ENCODE measurements at places on chromosomes 6 and 20.

- H3K27me3 ChIP-seq = peaks cover 27% of the 10 kb centered on the region
- peaks cover 55% of the 10 kb centered on the region for H3K4me1 ChIP-seq
- peak overlapping the region; percentile 8 for H3K27ac ChIP-seq
- no peak for DNase-seq
- H3K4me3 ChIP-seq = no peak overlapping the region
These were observed 23.0 kb downstream of the SYNJ2 start for GRCh38 chr6:158004701-158005095.

- DNase-seq = no peak
- H3K4me3 ChIP-seq = no peak overlapping the region
- H3K27me3 ChIP-seq = peaks cover 4% of the 10 kb centered on the region
- peaks cover 5% of the 10 kb centered on the region for H3K36me3 ChIP-seq
- no peak overlapping the region for H3K27ac ChIP-seq
These were observed 35.6 kb downstream of the UTRN start for GRCh38 chr6:144320741-144321140.

DNA sequence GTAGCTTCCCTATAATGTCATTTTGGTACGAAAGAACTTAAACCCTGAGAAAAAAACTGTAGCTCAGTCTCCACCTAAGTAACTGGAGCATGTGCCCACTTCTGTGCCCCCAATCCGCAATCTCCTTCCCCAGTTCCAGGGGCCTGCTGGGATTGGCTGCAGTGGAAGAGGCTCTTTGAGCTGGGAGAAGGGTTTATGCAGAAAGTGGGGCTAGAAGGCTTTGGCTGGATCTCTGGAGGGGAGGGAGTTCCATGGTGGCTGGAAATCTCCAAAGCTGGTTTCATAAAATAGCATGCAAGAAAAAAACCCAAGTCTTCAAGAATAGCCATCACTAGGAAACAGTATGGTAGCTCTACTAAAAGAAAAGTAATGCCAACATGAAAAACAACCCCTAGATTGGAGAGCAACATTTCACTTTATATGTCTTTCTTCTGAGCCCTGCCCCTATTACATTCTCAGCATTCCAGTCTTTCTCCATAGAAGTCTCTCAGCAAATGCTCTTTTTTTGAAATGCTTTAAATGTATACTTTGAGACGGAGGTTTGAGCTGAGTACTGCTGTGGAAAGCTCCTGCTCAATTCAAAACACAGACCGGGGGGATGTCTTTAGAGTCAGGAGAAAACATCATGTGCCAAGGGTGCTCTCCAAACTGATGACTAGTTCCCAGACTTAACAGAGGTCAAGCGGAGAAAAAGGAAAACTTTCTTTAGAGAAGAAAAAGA, 36.0 kb upstream of the FOXO3 start:
- no peaks in the 10 kb centered on the region for H3K4me1 ChIP-seq
- no peaks in the 10 kb centered on the region for H3K27me3 ChIP-seq
- no peak overlapping the region for H3K4me3 ChIP-seq
- DNase-seq = no peak

- DNase-seq = no peak
- no peak overlapping the region for H3K27ac ChIP-seq
- no peak overlapping the region for H3K4me3 ChIP-seq
- no peaks in the 10 kb centered on the region for H3K27me3 ChIP-seq
These were observed 231.4 kb downstream of the PAX1 start for GRCh38 chr20:21936720-21937380.

- H3K4me3 ChIP-seq = no peak overlapping the region
- DNase-seq = no peak
- peaks cover 9% of the 10 kb centered on the region for H3K27me3 ChIP-seq
- H3K27ac ChIP-seq = no peak overlapping the region
- peaks cover 3% of the 10 kb centered on the region for H3K4me1 ChIP-seq
These were observed 61.6 kb downstream of the KCNB1 start for GRCh38 chr20:49420811-49421295.

- no peak overlapping the region for H3K4me3 ChIP-seq
- H3K27ac ChIP-seq = no peak overlapping the region
- no peaks in the 10 kb centered on the region for H3K36me3 ChIP-seq
- H3K4me1 ChIP-seq = no peaks in the 10 kb centered on the region
These were observed 89.6 kb upstream of the DOK5 start for GRCh38 chr20:54385746-54386145.

- H3K27me3 ChIP-seq = no peaks in the 10 kb centered on the region
- H3K27ac ChIP-seq = no peak overlapping the region
- H3K4me1 ChIP-seq = no peaks in the 10 kb centered on the region
These were observed 35.9 kb upstream of the PRL start for GRCh38 chr6:22332711-22333110.

DNA sequence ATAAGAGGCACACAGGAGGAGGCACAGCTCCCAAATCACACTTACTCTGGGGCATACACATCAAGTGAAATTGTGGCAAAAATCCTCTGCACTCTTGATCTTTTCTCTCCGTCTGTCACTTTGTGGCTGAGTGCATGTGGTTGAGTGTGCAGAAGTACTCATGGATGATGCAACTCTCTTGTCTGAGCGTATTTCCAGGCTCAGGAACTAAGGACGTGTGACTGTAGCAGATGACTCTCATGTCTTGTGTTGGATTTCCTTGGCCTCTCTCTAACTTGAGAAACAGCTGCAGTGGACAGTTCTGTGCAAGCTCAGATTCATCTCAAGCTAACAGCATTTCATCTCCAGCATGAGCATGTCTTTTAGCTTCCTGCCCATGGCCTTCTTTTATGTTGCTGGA, 245.4 kb upstream of the FLRT3 start:
- no peak overlapping the region for H3K4me3 ChIP-seq
- H3K27me3 ChIP-seq = no peaks in the 10 kb centered on the region
- H3K4me1 ChIP-seq = no peaks in the 10 kb centered on the region
- no peak for DNase-seq
- no peak overlapping the region for H3K27ac ChIP-seq
- H3K36me3 ChIP-seq = no peaks in the 10 kb centered on the region

DNA sequence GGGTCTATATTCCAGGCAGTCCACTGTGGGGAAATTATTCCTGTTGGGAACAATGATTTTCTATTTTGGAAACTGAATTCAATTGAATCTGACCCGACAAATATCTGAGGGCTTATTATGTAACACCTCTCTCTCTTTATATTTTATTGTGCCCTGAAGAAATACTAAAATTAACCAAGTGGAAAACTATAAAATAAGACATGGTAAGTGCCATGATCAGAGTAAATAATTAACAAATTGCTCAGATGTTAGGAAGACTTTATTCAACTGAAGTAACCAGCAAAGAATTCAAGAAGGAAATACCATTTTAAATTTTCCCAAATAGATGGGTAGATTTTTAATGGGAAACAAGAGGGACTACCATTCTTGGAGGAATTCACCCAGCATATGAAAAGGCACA, 632.9 kb downstream of the MAFB start:
- H3K36me3 ChIP-seq = no peaks in the 10 kb centered on the region
- H3K27ac ChIP-seq = no peak overlapping the region
- peaks cover 2% of the 10 kb centered on the region for H3K27me3 ChIP-seq

DNA sequence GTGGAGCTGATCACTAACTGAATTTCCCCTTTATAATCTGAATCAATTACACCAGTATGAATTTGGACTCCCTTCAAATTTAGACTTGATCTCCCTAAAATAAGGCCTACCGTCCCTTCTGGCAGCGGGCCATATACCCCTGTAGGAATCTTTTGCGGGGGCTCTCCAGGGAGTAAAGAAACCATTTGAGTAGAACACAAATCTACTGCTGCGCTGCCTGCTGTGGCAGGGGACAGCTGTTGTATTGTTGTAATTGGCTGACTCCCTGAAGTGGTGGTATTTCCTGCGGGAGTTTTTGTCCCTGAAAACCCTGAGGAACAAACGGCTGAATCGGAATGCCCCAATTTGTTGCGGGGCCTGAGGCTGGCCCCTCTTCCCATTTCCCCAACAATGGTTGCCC, 16.0 kb upstream of the PTCRA start:
- peaks cover 25% of the 10 kb centered on the region for H3K4me1 ChIP-seq
- DNase-seq = no peak
- H3K4me3 ChIP-seq = no peak overlapping the region

GRCh38 chr20:39013662-39014109, 51.5 kb downstream of the DHX35 start:
- DNase-seq = no peak
- H3K36me3 ChIP-seq = peaks cover 31% of the 10 kb centered on the region
- H3K27ac ChIP-seq = no peak overlapping the region
- no peak overlapping the region for H3K4me3 ChIP-seq

DNA sequence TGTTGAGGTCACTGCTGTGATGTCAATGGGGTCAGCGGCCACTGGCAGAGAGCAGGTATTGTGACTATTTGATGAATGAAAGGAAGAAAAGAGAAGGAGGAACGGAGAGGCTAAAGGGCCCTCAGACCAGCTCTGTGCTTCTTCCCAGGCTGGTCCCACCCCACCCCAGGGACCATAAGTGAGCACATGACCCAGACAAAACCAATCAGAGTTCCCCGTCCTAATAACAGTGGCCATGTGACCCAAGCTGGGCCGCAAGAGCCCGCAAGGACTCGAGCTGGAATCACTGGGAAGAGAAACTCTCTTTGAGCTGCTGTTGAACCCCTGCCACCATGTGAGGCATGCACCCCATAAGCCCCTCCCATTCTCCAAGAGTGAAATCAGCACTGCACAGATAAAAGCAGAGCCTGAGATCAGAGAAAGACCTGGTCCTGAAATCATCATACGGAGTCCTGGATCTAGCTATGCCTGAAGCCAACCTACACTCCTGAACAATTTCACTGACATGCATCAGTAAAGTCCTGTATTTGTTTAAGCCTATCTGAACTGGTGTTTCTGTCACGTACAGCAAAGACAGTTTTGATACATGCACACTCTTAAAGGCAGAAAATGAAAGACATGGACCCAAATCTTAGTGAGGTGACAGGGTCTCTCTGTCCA, 90.2 kb downstream of the PREX1 start:
- peaks cover 70% of the 10 kb centered on the region for H3K36me3 ChIP-seq
- peak overlapping the region; percentile 75 for H3K27ac ChIP-seq
- peaks cover 66% of the 10 kb centered on the region for H3K4me1 ChIP-seq
- peaks cover 28% of the 10 kb centered on the region for H3K27me3 ChIP-seq

DNA sequence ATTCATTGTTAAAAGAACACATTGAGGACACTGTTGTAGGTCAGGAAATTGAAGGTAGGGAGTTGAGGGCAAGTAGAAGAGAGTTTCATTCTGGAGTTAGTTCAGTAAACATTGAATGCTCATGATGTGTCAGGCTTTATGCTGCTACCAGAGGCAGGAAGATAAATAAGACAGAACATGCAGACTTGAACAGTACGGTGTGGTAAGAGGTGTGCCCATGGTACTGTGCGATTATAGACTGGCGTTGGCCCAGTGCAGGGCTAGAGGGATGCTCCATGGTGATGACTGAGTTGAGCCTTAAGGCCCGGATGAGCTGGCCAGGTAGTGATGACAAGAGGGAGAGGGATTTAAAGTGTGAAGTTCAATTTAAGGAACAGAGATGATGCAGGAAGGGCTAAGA, 50.8 kb downstream of the CARMIL1 start:
- H3K27me3 ChIP-seq = no peaks in the 10 kb centered on the region
- H3K36me3 ChIP-seq = no peaks in the 10 kb centered on the region
- DNase-seq = no peak
- peaks cover 49% of the 10 kb centered on the region for H3K4me1 ChIP-seq

GRCh38 chr6:3742076-3742425, 9.5 kb downstream of the PXDC1 start:
- H3K4me1 ChIP-seq = peaks cover 50% of the 10 kb centered on the region
- H3K36me3 ChIP-seq = peaks cover 10% of the 10 kb centered on the region

GRCh38 chr6:22954749-22955385, 385.5 kb downstream of the HDGFL1 start:
- no peaks in the 10 kb centered on the region for H3K36me3 ChIP-seq
- peaks cover 6% of the 10 kb centered on the region for H3K4me1 ChIP-seq
- DNase-seq = no peak
- peak overlapping the region; percentile 10 for H3K27ac ChIP-seq

- peaks cover 28% of the 10 kb centered on the region for H3K36me3 ChIP-seq
- H3K4me3 ChIP-seq = peak overlapping the region; percentile 98
- peak overlapping the region; percentile 84 for H3K27ac ChIP-seq
- DNase-seq = no peak
- peaks cover 4% of the 10 kb centered on the region for H3K27me3 ChIP-seq
- H3K4me1 ChIP-seq = peaks cover 16% of the 10 kb centered on the region
These were observed 754 bp downstream of the RPS10 start for GRCh38 chr6:34425132-34425497.

- no peaks in the 10 kb centered on the region for H3K27me3 ChIP-seq
- H3K4me1 ChIP-seq = no peaks in the 10 kb centered on the region
- H3K27ac ChIP-seq = no peak overlapping the region
- H3K4me3 ChIP-seq = no peak overlapping the region
- H3K36me3 ChIP-seq = no peaks in the 10 kb centered on the region
- DNase-seq = no peak
These were observed 211.6 kb upstream of the THEMIS start for GRCh38 chr6:128112494-128112893.

DNA sequence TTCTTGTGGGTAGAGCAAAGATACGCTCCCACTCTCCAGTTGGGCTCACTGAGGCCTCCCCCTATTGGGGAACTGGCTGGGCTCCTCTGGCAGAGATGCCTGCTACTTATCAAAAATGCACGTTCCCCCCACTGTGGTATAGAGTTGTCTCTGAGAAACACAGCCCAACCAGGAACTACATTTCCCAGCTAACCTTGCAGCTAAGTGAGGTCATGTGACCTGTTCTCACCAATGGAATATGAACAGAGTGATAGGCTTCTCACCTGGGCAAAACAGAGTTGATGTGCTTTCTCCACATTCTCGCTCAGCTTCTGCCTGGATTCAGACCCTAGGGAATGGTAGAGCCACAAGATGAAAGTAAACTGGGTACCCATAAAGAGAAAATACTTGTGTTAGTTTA, 49.1 kb upstream of the PTPRT start:
- H3K27ac ChIP-seq = no peak overlapping the region
- H3K4me3 ChIP-seq = no peak overlapping the region
- H3K27me3 ChIP-seq = peaks cover 2% of the 10 kb centered on the region
- no peak for DNase-seq

- no peak for DNase-seq
- no peak overlapping the region for H3K27ac ChIP-seq
- no peak overlapping the region for H3K4me3 ChIP-seq
- H3K4me1 ChIP-seq = peaks cover 7% of the 10 kb centered on the region
These were observed 333.0 kb downstream of the CD83 start for GRCh38 chr6:14450578-14450977.

- H3K4me1 ChIP-seq = peaks cover 21% of the 10 kb centered on the region
- no peak overlapping the region for H3K4me3 ChIP-seq
- peak overlapping the region; percentile 93 for H3K27ac ChIP-seq
These were observed 19.7 kb upstream of the UTRN start for GRCh38 chr6:144265390-144265789.

DNA sequence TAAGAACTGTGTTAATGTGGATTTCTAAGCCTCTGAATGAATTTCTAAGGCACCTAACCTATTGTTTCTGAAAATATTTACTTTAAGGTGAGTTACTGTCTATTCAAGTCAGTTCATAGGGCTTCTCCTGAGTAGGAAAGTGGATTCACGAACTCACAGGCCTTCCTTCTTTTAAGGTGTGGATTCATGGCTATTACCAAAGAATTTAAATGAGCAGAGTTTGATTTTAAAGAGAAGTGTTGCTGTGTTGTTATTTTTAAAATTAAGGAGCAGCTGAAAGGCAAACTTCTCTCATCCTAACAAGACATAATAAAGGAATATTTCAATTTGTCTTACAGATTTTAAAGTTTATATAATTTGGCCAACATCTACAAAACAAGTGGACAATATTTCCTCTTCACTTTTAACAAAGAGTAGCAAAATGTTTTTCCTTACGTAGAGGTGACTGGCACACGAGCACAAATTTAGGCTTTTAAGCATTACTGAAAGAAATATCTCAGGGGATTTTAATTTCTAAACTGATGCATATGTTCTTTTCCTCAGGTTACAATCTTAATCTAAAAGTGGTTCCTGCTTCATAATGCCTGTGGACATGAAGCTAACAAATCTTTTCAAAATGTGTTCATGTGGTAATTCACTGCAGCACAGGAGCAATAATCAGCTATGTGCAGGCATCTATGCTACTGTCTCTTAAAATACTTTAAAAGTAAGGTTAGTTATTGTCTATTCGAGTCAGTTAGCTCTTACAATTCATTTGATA, 602 bp upstream of the TSPYL4 start:
- peaks cover 5% of the 10 kb centered on the region for H3K27me3 ChIP-seq
- H3K36me3 ChIP-seq = peaks cover 3% of the 10 kb centered on the region
- no peak for DNase-seq
